ENCODE measurements at places on chromosomes 5 and 9.
A peak's percentile ranks its signal among the peaks of the same experiment; 100 is the strongest.

DNA sequence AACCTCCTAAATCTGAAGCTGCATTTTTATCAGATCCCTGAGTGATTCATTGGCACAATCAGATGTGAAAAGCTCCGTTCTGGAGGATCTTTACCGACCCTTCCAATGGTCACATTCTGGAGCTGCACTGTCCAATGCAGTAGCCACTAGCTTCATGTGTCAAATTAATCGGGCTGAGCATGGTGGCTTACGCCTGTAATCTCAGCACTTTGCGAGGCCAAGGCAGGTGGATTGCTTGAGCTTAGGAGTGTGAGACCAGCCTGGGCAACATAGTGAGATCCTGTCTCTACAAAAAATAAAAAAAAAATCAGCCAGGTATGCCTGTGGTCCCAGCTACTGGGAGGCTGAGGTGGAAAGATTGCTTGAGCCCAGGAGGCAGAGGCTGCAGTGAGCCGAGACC, 3.7 kb downstream of the IL17B start:
- DNase-seq: no peak

DNA sequence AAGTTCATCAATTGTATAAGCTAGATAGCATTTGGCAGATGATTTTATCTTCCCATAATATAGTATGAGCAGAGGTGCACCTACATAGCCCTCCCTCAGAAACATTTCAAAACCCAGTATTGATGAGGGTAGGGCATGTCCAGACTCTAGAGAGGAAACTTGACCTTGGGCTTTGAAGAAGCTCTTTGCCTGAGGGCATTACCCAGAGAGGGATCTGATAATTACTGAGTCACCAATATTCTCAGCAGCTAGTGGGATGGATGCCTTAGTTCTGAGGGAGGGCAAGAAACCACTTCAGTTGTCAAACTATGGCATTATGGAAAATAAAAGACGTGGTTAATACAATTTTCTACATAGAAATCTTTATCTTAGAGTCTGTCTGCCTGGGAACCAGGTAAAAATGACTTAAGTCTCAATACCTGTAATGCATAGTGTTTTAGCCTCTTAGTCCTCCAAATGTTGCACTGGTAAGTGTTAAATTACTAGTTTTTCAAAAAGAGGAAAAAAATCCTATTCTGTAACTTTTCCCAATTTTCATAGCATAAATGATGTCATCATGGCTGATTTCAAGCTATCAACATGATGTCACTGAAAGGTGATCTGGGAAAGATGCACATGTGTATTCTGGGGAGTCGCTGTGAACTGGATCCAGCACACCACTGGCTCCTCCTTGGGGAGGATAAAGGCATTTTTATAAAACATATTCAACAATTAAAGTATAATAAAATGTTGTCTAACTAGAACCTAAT, 809.0 kb downstream of the KCTD16 start:
- DNase-seq: no peak

- DNase-seq: no peak
Observed at GRCh38 chr5:144405991-144406390, 235.3 kb downstream of the KCTD16 start.

GRCh38 chr9:109118808-109119438, 824 bp downstream of the TMEM245 start:
- peak; percentile 21 for DNase-seq

DNA sequence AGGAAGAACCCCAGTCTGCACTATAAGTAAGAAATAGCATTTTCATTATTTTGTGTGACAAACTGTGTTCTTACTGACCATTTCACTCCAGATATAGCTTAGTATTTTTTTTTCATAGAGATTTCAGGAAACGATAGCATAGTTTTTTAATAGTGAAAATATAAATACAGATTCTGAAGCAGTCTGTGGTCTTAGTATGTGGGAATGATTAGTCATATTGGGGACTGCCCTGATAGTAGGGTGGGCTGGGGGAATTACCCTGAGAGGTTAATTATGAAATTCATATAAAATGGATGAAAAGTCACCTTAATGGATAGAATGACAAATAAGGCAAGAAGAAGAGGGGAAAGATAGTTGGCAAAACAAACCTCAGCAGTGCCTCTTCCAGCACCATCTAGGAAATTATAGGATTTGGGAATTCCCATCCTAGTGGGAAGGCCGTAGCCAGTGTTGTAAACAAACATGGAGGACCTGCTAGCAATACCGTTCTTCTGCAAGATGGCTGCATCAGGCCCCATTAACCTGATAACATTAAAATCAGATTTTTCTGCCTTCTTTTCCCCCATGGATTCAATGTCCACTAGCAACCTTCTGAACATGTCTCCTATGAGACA, 23.7 kb upstream of the NR3C1 start:
- no peak for DNase-seq

- no peak for DNase-seq
Observed at GRCh38 chr9:127954831-127955293, 17.2 kb upstream of the DPM2 start.

DNA sequence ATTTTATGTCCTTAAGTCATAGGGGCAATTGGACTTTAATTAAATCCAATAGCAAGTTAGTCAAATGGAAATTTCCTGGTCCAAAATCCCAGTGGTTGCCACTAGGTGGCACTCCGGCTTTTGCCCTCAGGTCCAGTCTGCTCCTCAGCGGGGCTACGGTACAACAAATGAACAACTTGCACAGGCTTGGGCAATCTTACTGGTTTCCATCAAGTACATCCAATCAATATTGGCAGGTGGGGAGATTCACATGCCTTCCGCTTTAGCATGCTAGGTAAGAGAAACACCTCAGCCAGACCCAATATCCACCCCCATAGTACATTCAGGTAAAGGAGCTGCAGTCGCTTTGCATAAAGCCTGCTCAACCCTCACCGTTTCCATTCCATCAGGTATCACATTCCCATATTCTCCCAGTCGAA, 6.3 kb upstream of the MXD3 start:
- peak; percentile 83 for DNase-seq

DNA sequence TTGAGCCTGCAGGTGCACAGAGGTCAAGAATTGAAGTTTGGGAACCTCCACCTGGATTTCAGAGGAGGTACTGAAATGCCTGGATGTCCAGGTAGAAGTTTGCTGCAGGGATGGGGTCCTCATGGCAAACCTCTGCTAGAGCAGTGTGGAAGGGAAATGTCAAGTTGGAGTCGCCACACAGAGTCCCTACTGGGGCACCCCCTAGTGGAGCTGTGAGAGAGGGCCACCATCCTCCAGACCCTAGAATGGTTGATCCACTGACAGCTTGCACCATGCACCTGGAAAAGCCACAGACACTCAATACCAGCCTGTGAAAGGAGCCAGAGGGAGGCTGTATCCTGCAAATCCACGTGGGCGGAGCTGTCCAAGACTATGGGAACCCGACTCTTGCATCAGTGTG, 78.0 kb downstream of the GABRA1 start:
- DNase-seq: peak; percentile 2

DNA sequence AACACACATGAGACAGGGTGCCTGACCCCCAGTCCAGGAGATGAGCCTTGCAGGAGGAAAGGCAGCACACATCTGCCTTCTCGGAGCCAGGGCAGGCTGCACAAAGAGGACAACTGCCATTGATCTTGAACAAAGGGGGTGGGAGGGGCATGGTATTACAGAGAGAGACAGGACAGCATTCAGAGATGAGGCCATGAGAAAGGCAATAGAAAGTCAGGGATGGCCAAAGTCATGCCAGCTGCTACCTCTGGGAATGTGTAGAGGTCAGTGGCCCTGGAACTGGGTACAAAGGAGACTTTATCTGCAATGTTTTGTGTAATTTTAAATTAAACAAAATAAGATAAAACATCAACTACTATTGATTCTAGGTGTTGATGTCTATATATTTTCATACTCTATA, 43.2 kb downstream of the WDR36 start:
- DNase-seq: no peak

DNA sequence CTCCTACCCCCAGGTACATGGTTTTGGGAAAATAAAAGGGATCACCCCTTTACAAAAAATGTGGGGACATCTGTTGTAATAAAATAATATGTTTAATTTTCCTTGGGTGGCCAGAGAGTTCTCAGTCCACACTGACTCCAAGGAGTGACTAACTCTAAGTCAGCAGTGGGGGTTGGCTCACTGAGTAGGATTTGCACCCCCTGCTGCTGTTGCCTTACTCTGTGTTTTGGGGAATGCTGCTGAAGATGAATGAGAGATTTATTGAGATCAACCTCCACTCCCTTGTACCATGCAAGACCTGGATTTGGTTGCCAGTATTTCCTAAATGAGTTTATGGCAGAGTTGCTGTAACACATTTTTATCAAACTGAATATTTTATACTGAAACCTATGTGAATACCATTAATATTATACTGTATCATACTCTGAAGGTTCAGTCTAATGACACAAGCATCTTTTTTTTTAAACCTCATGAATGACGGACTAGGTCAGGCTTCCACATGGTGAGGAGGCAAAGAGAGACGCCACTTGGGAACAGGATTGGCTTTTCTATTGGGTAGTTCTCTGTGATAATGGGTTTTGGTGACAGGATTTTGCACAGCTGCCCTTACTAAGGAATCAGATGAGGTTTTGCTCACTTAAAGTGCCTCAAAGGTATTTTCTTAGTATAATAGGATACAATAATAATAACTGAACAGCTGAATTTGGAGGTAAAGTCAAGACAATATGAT, 121.3 kb upstream of the OSMR start:
- no peak for DNase-seq

GRCh38 chr5:66472010-66472409, 124.2 kb upstream of the MAST4 start:
- DNase-seq: no peak

DNA sequence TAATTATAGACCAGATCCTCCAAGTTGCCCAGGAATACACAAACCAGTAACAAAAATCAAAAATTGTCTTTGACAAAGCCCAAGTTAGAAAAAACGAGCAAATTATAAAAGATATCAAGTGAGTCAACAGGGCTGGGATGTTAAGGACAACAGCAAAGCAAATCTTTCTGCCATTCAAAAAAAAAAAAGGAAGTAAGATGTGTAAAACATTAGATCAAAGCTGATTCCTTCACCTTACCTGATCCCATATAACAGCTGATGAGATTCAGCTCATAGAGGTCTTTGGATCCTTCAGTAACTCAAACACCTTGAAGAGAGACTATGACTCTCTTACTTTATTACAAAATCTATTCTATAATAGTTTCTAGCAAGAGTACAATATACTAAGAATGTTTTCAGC, 100.9 kb downstream of the STRBP start:
- no peak for DNase-seq

GRCh38 chr5:17330386-17330785, 113.0 kb downstream of the BASP1 start:
- no peak for DNase-seq

DNA sequence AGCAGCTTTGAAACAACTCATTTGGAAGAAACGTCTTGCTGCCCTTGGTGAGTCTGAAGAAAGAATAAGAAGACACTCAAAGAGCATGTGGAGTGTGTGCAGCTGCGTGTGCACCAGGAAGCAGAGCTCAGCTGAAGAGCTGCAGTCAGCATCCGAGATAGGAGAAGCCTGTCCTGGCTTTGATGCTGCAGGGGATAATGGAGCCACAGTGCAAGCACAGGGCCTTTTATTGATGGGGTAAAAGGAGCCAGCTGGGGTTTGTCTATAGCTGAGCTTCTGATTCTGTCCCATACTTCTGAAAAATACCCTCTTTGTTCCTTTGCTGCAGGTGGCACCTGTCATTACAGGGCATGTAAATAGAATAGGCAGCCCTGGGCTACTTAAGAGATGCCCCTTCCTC, 375.7 kb upstream of the ZNF462 start:
- no peak for DNase-seq

- no peak for DNase-seq
Observed at GRCh38 chr9:20570087-20570486, 52.2 kb downstream of the MLLT3 start.

DNA sequence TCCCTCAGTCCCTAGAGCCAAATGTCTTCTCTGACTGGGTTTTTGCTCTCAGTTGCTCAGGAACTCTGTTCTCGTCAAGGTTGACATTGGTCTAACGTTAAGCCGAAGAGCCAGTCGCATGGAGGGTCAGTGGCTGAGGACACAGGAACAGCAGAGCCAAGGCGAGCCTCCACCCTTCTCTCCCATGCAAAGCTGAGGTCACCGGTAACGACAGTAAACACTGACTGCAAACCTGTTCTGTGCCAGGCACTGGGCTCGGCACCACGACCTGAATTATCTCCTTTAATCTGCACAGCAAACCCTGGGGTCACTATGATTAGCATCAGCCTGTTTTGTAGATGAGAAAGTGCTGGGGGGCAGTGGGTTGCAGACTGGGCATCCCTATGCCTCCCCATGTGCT, 171.0 kb downstream of the COL23A1 start:
- DNase-seq: no peak

DNA sequence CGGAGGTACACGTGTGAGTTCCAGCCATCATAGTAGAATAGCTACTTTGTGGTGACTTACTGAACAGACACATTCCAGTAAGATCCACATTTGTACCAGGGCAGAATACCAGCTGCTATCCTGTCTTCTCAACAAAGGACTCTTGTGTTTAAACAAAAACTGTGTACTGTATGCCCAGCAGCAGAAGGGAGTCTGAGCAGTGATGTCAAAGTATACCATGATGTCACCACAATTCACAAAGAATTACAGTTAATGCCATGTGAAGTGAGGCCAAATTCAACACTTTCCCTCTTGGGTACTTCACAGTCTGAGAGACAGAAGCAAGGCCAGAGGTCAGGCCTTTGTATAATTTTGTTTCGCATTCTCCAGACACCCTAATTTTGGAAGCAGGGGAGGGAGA, 137.0 kb downstream of the ADAMTSL1 start:
- DNase-seq: no peak

DNA sequence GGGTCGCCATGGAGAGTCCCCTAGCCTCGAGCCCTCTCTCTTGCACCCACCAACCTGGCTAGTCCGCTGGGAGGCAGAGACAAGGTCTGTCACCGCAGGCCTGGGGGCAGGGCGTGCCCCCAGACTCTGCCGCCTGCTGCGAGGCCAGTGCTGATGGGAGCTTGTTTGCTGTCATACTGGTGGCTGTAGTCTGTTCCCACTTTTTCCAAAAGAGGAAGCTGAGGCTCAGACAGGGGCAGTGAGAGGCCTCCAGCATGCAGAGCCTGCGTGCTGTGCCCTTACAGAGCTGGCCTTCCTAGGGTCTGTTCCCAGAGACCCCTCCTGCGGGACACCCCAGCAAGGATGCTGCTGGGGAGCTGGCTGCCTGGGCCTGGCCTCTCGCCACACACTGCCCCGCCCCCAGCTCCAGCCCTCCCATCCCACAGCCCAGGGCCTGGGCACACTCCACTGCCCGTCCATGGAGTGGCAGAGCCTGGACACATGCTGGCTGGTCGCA, 21.0 kb upstream of the SUSD3 start:
- no peak for DNase-seq

DNA sequence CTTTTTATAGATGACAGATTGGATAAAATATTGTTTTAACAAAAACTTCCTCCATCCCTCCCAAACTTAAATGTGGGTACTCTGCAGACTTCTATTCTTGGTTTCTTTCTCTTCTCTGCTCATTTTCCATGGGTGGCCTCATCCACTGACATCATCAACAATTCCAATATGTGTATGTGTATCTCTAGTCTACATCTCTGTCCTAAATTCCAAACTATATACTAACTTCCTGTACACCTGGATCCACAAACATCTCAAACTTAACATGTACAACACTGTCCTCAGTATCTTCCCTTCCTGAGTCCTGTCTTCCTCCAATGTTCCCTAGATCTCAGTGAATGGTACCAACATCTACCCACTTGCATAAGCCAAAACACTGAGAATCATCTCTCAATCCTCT, 28.5 kb upstream of the CDK5RAP2 start:
- DNase-seq: no peak

Data from activated CD4-positive, alpha-beta T cell treated with anti-CD3 and anti-CD28 coated beads for 48 hours (primary cell).